GOT3 (cell line): ENCODE measurements at places on chromosomes 11 and 22.

DNA sequence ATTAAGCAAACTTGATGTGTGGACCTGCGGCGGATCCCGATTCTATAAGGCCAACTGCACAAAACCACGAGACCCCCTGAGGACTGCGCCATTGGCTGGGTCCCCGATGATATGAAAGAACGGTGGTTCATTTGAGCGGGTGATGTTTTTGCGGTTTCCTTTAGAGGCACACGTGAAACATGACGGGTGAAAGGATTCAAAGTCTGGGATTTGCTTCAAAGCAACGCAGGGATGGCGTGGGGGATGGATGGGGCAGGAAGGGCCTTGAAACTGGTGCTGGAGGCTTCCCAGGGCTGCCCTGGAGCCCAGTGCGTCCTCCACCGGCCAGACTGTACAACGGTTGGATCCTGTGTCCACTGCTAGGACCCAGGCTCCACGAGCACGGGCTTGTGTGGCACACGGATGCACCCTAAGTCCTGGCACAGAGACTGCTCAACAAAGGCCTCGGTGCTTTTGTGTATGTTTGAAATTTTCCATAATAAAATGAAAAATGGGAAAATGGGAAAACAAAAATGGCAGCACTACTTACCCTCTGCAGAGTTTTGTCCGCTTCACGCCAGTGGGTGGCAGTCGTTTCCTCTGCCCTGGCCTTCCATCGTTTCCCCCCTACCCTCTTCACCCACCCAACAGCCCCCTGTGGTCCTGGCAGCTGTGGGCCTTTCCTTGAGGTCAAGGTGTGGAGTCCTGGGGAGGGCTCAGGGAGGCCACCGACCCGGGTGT, 3.6 kb downstream of the ASCL2 start:
- DNase-seq, result no peak

DNA sequence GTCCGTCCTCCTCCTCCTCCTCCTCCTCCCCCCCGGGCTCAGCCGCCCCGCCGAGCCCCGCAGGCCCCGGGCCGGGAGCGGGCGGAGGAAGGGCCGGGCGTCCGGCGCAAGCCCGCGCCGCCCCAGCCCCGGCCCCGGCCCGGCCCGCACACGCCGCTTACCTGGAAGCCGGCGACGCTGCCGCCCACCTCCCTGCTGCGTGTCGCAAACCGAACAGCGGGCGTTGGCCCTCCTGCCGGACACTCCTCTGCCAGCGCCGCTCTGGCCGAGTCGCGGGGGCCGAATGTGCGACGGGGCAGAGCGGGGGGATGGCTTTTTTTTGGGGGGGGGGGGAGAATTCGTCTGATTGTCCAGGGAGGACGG, 1.1 kb downstream of the IGF2 start:
- DNase-seq, result no peak

DNA sequence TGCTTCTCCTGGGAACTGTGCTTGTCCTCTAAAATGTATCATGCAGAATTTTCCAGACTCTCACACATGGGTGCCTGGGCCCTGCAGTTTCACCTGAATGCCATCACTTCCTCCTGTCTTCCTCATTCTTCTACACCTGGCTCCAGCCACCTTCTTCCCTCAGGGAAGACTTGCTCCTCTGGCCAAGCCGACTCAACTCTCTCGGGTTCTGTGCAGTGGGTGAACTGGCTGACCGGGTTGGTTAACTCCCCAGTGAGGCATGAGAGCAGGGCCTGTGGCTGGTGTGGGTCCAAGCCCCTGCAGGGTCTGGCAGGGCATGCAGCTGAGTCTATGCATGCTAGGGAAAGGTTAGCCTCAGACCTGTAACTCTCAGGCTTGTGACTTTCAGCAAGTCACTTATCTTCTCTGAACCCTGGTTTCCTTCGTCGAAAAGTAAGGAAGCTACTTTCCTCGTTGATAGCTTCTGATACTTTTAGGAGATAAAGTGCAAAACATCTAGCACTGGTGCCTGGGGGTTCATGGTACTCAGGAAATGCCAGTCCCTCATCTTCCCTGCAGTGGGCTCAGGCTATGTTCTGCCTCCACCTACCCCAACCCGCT, 11.9 kb downstream of the CD82 start:
- DNase-seq, result no peak

DNA sequence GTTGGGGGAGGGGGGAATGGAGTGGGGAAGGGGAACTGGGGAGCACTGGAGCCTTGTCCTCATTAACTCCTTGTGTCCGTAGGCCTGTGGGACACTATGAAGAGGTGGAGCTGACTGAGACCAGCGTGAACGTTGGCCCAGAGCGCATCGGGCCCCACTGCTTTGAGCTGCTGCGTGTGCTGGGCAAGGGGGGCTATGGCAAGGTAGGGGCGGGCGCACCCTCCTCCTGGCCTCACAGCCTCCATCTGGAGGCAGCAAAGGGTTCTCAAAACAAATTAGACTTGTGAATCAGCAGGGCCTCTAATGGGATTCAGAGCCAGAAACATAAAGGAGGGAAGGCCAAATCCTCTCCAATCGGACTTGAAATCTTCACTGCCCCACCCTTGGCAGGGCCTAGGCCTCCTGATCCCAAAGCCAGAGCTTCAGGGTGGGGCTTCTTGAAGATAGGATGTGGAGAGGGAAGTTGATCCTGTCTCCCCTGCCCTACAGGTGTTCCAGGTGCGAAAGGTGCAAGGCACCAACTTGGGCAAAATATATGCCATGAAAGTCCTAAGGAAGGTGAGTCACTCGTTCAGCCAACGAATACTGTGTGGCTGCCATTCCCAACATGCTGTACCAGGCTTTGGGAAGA, 859 bp downstream of the RPS6KB2 start:
- DNase-seq, result no peak

- no peak for DNase-seq
Measured at GRCh38 chr11:26073646-26074045, 258.3 kb upstream of the ANO3 start.

- no peak for DNase-seq
Measured at GRCh38 chr11:69868871-69869270, 49.7 kb upstream of the FGF3 start.

GRCh38 chr11:704781-705645, 1.0 kb upstream of the EPS8L2 start:
- DNase-seq, result no peak
